ENCODE measurements at places on chromosomes 7 and 10.
A peak's percentile ranks its signal among the peaks of the same experiment; 100 is the strongest.

DNA sequence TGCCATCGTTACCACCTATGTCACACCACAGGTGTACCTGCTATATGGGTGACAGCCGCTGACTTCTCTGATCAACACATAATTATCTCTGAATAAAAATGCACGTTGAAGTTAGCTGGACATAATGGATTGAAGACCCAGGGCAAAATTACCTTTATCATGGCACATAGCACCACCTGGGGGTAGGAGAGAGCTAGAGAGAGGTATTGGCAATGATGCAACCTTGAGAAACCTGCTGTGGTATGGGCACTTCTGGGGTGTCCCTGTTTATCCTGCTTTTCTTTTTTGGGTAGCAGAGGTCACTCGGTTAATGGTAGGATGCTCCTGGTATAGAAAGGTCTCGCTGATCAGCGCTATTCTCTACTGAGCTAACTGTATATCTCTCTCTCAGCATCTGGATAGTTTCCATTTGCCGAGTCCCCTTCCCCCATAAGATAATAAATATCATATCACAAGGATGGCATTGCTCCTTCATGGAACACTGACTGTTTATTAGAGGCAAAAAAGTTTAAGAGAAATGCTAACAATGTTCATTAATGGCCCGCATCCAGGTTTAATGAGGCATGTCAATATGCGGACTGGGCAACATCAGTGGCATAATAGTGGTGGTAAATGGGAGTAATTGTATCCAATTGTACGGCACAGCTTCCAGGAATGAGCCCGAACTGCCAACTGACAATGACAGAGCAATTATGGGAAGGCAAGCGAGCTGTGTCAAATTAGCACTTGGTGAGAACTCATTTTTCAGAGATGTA, 323.1 kb downstream of the TFEC start:
- peak; percentile 1 for DNase-seq

DNA sequence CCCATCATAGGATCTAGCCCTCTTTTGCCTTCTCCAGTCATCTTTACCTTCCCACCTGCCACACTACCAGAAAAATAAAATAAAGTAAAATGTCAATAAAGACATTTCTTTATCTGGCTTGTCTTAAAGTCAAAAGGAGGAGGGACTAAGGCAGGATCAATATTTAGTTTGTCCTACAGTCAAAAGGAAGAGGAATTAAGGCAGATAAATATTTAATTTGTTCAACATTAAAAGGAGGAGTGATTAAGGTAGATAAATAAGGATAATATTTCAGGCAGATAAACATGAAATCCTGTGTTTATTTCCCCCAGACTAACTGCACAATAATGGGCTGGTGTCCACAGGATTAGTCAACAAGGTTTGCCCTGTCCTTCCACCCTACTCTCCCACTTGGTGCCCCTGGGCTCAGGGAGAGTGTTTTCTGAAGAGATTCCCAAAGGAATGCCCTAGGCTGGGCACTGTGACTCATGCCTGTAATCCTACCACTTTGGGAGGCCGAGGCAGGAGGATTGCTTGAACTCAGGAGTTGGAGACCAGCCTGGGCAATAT, 18.3 kb upstream of the MSMB start:
- no peak for DNase-seq

- DNase-seq, result peak; percentile 91
These were observed 30.6 kb downstream of the TLX1 start for GRCh38 chr10:101161494-101162299.

DNA sequence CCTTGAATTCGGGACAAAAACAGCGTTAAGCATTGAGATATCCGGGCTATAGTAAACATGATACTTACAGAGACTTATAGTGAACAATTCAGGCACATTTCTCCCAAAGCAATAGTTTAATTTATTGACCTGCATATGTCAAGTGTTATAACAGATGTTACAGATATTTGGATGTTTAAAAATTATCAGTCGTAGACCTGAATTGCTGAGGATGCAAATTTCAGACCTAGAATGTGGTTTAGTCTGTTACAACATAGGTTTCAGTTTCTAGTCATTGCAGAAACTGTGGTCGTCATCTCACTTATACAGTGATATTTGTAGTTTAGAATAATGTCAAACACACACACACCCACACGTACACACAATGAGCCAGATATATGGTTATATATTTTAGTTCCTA, 85.2 kb downstream of the VTI1A start:
- no peak for DNase-seq

DNA sequence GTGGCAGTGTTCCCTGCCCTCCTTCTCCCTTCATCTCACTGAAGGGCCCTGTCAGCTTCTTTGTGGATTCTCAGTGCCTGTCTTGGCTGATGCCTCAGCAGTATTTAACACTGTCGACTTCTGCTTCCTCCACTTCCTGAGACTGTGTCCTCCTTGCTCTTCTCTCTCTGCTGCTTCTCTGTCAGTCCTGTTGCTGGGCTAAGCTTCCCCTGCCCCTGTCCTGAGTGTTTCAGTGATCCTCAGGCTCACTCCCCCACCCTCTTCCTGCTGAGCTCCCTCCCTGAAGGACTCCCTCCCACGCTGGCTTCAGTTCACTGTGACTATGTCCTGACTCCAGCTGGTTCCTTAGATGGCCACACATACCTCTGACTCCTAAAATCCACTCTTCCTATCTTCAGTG, 64.9 kb downstream of the CREM start:
- DNase-seq, result peak; percentile 96

DNA sequence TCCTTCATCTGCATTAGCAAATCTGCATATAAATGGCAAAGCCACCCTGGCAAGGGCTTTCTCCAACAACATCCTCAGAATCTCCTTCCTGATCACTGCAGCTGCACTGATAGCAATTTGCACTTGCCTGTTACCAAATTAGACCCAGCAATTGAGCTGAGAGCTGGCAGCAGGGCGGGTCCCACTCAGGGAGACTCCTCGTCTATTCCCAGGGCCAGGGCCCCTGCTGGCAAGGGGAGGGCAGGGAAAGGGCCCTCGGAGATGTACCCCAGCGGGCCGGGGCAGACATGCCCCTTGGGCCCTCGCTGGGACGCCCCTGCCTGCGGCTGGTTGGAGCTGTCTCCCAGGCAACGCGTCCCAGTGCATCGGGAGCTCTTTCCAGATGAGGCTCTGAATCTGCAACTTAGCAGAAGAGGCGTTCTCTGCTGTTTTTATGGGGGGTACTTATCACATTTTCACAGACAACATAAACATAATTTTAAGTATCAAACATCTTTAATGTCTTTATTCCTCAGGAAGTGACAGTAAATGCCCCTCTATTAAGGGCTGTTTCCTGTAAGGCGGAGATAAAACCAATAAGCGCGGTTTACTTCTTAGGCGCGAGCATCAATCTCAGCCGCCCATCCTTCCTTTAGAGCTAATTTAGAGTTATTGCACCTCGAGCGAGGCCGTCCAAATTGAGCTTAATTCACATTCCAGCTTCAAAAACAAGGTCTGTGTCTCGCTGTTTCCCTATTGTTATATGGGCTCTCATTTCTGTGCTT, 249.0 kb upstream of the PPP2R2D start:
- DNase-seq, result no peak

DNA sequence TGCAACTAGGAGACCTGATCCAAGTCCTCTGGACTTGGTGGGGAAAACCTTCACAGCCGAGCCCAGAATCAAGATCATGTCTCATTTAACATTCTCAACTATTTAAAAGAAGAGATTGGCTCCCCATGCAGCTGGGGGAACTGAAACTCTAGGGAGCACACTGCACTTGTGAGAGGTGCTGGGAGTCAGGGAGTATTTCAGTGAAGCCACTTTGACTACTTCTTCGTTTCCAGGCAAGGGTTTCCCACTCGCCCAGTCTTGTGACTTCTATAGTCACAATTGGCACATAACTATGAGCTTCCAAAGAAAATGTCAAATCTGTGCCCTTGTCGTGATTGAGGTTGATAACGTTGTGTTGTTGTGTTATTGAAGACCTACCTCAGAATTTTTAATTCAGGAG, 62.9 kb downstream of the AKR1B1 start:
- DNase-seq, result no peak

DNA sequence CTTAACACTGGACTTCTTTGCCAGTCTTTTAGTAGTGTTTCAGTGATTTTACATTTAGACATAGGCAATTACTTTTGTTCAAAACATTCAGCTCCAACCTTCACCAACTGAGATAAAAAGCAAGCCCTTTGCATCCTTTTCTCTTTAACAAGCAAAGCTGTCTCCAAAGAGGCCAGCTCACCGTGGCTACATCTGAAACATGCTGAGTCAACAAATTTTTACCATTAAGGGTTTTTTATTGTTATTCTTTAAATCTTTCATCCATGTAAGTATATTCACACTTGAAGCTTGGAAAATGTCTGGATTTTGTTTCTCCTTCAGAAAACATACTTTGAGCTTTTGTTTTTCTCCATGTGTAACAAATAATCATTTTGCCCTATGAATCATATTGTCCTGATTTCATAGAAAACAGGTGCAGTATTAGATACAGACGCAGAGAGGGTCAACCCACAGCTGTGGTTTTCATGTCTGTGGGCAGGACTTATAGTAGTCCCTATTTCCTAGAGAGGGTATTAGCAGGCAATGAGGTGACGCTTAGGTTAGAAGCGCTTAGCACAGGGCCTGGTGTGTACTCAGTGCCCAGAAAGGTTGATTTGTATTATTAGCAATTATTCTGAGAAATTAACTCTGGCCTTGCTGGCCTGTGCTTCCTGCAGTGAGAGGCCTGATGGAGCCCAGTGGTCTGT, 99.5 kb downstream of the MKI67 start:
- DNase-seq, result no peak

- DNase-seq, result no peak
These were observed 214.8 kb downstream of the DGKB start for GRCh38 chr7:14687777-14688176.

DNA sequence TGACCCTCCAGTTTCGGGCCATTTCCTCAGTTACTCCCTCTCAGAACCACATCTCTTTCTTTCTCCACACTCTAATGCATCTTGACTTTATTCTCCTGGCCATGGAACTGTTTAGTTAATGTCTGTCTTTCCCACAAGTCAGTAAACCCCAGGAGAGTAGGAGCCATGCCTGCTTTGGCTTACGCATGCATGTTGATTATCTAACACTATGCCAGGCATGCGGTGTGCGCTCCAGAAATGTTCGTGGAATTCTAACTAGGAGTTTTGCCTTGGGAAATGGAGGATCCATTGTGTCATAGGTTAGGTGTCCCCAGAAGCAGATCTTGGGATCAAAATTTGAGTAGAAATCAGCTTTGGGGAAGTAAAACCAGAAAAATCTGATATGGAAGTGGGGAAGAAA, 308.9 kb downstream of the GRID1 start:
- no peak for DNase-seq

- no peak for DNase-seq
These were observed 191.4 kb downstream of the KLF6 start for GRCh38 chr10:3593611-3594010.

DNA sequence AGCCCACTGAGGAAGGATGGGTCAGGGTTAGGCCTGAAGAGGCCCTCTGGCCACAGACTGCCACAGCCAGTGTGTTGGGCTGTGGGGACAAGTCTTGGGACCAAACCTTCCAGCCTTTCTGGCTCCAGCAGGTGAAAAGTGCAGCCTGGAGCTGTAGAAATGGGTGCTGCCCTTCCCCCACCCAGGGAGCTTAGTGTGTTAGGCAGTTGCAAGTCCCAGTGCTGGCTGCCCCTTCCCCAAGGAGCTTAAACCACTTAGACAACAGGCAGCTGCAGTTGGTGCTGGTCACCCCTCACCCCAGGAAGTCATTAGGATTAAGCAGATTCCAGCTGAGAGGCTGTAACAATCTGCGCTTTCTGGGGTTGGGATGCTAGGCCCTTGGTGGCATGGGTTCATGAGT, 563.3 kb downstream of the NRG3 start:
- DNase-seq, result no peak

GRCh38 chr7:39313974-39314373, 252.2 kb upstream of the YAE1 start:
- DNase-seq, result no peak

DNA sequence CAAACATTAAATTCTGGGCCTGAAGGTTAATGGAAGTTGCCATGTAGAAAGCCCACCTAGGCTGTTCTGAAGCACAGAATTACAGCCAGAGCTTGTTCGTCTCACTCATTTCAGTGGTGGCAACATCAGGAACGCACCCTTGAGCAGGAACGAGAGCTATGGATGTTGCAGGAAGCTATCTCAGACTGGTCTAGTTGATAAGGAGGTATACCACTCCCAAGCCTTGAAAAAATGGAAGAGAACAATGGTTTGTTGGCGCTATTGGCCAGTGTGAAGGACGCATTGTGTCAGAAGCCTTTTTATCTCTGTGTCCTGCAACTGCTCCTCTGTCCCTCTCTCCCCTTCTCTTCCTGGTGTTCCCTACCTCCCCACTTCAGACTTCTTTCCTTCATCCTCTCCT, 60.9 kb upstream of the RAPGEF5 start:
- no peak for DNase-seq

- DNase-seq, result no peak
These were observed 51.5 kb downstream of the TCERG1L start for GRCh38 chr10:131260031-131260430.

GRCh38 chr10:80196270-80196949, 8.9 kb downstream of the ANXA11 start:
- DNase-seq, result no peak

GRCh38 chr7:25075459-25075858, 49.6 kb downstream of the CYCS start:
- no peak for DNase-seq

DNA sequence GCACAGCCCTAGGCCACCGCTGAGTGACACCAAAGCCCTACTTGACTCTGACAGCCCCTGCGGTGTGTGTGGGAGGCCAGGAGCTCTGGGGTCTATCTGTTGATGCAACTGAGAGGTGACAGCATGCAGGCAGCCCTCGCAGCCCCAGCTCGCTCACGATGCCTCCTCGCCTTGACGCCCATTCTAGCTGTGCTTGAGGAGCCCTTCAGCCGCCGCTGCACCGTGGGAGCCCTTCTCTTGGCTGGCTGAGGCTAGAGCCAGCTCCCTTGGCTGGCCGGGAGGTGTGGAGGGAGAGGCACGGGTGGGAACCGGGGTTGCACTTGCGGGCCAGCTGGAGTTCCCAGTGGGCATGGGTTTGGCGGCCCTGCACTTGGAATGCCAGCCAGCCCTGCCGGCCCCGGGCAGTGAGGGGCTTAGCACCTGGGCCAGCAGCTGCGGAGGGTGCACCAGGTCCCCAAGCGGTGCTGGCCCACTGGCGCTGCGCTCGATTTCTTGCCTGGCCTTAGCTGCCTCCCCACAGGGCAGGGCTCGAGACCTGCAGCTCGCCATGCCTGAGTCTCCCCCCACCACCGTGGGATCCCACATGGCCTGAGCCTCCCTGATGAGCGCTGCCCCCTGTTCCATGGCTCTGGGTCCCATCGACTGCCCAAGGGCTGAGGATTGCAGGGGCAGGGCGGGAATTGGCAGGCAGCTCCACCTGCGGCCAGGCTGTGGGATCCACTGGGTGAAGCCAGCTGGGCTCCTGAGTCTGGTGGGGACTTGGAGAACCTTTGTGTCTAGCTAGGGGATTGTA, 31.6 kb upstream of the POM121L12 start:
- DNase-seq, result no peak
